Amniotic stem cell (primary cell): ENCODE measurements at places on chromosomes 11 and 22.

DNA sequence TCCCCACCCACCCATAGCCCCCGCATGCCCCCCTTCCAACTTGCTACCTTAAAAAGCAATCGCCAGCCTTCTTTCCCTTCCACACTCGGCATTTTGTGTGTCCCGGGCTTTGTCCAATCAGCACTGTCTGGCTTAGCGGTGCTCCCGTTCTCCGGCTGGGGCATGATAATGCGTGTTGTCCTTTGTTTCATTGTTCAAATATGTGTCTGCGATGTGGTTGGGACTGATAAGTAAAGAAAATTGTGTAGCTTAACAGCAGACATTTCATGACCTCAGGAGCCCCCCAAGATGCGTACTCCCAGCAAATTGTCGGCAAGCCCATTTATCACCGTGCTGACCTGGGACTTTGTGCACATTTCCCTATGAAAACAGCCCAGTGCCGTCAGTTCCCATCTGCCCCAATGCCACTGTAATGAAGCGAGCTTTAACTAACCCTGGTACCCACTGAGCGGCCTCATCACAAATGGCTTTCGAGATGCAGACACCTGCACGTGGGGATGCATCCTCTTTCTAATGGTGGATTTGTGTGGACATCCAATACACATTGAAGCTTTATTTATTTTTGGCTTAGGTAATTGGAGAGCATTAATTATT is 167.0 kb upstream of the E2F8 start:
- DNase-seq, result no peak

DNA sequence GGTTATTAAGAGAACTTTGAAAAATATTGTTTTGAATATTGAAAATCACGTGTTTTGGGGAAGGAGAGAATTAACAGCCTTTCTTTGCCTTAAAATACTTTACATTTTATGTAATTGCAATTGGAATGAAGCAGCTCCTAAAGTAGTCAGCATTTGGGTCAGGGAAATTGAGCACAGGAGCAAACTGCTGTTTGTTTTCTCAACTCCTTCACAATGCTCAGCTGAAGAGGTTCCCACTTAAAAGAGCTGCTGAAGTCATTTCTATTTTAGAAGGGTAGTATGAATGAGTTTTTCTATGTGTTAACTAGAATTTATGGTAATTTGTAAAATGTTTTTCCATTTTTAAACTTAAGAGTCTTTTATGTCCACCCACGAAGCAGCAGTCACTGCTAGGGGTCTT is 8.1 kb upstream of the UCP2 start:
- DNase-seq, result no peak

GRCh38 chr11:92138296-92138695 is 86.3 kb upstream of the FAT3 start:
- no peak for DNase-seq

GRCh38 chr11:131897956-131898355 is 527.5 kb downstream of the NTM start:
- DNase-seq, result no peak

DNA sequence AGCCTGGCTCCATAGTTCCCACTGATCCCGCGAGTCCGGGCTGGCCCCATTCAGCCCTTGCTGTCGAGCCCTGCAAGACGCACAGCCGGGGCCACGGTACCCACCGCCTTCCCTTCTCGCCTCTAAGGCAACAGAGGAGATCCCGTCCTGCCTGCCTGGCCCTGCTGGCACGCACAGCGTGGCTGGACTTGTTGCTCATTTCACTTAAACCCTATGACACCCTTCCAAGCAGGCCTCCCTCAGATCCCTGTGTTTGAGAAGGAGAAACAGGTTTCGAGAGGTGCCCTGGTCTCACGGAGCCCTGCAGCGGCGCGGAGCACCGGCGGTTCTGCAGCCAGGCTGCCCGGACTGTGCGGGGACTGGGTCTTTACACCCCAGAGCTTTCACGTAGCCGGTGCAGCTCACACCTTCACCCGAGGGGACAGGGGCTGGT is 1048.4 kb downstream of the BRD1 start:
- DNase-seq, result no peak

DNA sequence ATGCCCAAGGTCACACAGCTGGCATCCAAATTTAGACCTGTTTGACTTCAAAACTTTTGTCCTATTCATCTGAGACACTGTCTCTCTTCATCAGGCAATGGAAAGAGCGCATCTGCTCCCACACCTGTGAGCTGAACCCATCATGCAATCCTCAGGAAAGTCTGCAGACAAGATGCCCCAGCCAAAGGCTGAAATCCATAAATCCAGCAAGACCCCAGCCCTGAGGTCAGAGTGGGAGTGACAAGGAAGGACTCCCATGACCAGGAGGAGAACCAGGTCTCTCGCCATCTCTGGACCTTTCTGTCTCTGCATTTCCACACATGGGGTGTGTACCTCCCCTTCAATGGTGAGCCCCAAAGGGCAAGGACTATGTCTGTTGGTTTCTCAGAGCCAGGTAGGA is 83.6 kb upstream of the HMGXB4 start:
- DNase-seq, result no peak
